Kasumi-1 (cell line): ENCODE measurements at places on chromosomes 2 and 18.

DNA sequence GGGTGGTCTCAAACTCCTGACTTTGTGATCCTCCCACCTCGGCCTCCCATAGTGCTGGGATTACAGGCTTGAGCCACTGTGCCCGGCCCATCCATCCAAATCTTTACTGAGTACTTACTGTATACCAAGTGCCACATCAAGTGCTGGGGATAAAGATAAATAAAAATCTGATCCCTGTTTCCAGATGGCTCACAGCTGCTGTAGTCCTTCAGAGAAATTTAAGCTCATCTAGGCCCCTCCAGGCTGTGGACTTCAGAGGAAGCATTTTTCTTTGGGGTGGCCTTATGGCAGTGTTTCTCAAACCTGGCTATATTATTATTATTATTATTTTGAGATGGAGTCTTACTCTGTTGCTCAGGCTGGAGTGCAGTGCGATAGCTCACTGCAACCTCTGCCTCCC, 33.7 kb upstream of the GTF2A1L start:
- no peak for DNase-seq

DNA sequence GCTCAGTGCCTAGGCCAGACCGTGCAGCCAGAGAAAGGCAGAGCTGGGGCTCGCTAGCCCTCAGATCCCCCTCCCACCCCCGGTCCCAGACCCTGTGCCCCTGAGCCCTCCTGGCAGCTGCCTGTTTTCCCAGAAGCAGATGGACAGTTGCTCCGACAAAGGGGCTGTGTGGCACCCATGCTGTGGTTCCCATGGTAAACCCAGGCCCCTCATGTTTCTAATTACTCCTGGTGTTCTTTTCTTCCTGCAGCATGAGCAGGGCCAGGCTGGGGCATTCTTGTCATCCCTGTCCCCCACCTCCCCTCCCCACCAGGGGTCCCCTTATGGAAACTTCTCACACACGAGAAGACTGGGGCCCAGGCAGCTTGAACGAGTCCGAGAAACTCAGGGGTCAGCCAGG, 269.6 kb downstream of the HAUS1 start:
- no peak for DNase-seq

DNA sequence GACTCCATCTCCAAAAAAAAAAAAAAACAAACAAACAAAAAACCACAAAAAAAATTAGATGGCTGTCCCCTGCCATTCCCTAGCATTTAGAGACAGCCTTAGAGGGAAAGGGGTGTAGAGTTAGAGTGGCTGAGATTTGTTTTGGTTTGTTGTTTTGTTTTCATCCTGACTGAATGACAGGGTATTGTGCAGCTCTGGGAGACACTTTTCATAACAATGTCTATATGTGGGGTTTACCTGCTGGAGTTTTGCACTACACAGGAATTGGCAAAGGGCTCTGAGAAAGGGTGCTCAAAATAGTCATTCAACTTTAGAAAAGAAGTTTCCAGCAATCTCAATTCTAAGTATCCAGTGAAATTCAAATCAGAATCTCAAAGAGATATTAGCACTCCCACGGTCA, 732.5 kb upstream of the CHAC2 start:
- no peak for DNase-seq

DNA sequence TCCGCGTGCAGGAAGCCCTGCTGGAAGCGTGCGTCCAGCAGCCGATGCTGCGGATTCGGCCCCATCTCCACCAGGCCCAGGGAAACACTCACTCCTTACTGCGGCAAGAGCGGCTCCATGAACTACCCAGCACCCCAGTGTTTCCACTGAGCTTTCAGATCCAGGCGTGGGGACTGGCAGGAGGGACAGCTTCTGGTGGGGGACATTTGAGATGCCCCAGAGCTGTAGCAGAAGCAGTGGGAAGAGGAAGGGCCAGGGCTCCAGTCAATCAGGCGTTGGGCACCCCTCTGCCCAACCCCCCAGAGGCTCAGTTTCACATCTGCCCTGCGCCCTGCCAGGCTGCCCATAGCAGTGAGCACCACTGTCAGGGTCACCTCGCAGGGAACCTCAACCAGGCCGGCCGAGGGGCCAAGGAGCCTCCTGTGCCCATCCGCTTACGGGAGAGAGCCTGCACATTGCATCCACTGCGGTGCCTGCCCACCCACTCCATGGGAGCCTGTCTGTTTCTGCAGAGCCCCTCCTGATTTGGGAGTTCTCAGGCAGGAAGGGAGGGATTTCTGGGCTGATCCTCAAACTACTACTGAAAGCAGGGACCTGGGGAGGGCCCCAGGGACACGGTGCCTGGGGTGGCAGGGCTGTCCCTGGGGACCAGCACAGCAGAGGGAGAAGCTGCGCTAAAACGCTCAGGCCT, 4.6 kb downstream of the AGXT start:
- DNase-seq = no peak

- DNase-seq = no peak
These were observed 9.0 kb downstream of the TM4SF20 start for GRCh38 chr2:227370092-227370491.

DNA sequence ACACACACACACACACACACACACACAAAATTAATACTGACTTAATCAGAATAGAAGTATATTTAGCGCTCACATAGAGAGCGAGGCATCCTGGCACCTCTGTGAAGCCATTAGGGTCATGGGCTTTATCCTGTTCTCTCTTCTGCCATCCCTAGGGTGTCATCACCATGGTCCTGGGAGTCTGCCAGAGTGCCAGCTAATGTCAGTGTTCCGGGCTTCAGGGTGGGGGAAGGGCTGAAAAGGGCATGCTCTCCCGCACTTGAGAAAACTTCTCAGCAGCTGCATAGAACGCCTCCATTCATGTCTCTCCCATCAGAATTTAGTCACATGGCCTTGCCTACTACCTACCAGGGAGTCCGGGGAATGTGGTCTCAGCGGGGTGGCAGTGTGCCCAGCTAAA, 19.7 kb upstream of the DYNC2LI1 start:
- no peak for DNase-seq

- no peak for DNase-seq
These were observed 14.7 kb downstream of the RRM2 start for GRCh38 chr2:10137053-10137843.

DNA sequence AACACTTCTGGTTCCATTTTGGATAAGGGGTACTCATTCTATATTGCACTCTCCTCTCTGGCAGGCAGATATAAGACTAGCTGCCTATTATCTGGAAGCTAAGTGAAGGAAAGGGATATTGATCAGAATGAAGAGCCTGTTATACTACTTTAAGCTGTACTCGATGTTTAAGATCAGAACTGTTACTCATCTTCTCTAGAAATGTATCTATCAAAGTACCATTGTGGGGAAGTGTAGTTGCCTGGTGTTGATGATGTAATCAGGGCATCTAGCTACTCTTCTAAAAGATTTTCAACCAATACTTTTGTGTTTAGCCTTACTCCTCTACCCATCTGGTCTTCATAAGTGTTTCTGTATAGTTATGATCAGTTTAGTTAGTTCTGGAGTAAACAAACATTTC, 5.8 kb downstream of the CAMKMT start:
- no peak for DNase-seq

GRCh38 chr2:182506606-182507005, 79.8 kb upstream of the PDE1A start:
- DNase-seq = no peak

GRCh38 chr18:58668211-58668610, 3.1 kb upstream of the MALT1 start:
- DNase-seq = no peak

DNA sequence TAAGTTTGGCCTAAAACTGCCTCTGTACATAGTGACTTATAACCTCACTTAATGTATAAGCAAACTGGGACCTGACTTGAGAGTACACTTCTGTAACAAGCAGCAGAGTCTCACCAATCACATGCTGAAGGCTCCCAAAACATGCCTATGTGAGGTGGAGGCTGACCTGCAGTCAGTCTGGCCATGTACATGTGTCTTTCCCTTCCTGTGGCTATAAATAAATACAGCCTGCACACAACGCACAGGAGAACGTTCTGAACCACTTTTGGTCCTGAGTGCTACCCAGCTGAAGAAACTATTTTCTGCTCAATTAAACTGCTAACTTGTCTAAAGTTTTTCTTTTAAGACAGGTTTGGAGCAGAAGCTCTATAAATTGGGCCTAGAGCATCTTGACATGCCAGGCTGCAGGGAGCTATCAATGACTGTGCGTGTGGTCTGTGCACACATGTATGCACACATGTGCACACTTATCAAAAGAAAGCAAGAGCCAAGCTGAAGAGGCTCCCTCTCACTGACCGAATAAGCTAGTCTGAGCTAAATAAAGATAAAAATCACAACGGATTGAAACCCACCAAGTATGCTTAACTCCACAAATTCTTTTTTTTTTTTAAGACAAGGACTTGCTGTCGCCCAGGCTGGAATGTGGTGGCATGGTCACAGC, 15.0 kb downstream of the RNASEH1 start:
- no peak for DNase-seq

DNA sequence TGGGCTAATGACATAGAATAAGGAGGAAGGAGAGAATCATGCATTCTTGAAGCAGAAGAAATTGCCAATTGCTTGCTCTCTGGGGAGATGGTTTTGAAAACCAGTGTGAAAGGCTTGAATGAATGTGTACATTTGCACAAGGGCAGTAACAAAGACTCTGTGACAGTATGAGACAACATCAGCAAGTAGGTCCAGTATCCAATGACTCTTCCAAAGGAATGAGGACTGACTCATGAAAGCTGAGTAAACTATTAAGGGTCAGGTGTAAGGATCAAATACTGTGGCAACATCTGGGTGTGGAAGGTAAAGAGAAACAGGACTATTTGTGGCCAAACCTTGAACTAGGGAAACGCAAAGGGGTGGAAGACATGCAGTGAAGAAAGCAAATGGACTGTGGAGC, 886.0 kb upstream of the CHAC2 start:
- DNase-seq = no peak

DNA sequence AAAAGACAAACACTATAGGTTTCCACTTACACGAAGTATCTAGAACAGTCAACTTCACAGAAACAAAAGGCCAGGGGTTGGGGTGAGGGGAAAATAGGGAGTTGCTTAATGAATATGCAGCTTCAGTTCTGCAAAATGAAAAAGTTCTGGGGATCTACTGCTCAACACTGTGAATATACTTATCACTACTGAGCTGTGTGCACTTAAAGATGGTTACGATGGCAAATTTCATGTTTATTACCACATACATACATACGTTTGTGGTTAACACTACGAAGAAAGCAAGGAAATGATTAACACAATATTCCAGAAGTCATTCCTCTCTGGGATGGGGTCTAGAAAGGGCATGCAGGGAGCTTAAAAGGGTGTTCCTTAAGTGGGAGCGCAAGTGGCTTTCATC, 19.3 kb downstream of the MBOAT2 start:
- DNase-seq = peak; percentile 16

GRCh38 chr2:185335879-185336278, 402.7 kb upstream of the FSIP2 start:
- DNase-seq = no peak

GRCh38 chr18:45116116-45116515, 435.4 kb downstream of the SETBP1 start:
- DNase-seq = no peak

DNA sequence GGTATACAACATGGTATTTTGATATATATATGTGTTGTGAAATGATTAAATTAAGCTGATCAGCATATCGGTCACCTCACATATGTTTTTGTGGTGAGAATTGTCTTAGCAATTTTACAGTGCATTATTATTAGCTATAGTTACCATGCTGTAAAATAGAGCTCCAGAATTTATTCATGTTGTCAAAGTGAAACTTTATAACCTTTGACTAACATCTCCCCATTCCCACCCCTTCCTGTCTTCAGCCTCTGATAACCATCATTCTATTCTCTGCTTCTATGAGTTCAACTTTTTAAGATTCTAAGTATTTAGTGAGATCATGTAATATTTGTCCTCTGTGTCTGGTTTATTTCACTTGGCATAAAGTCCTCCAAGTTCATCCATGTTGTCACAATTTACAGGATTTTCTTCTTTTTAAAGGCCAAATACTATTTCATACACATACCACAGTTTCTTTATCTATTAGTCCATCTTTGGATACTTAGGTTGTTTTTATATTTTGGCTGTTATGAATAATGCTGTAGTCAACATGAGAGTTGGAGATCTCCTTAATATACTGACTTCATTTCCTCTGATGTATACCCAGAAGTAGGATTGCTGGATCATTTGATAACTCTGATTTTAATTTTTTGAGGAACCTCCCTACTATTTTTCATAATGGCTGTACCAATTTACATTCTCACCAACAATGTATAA, 30.3 kb downstream of the NCOA1 start:
- DNase-seq = no peak

DNA sequence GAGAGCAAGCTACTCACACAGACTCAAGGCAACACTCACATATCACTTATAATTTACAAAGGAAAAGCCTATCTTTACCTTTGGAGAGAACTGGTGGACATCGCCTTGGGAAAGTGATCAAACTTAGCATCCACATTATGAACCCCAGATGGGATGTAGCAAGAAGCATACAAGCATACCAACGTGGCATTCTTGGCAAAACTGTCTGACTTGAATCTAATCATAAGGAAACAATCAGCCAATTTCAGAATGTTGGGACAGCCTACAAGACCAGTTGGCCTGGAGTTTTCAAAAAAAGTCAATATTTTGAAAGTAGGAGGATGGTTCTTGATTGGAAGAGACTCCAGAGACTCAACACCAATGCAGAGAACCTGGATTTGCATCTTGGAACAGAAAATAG, 79.1 kb upstream of the PMAIP1 start:
- no peak for DNase-seq
